ENCODE measurements at places on chromosomes 5 and 9. TPM values are rescaled to one million over a fixed set of nuclear protein-coding genes. Genes with fewer than 3 reads are reported as not detected.

The AK1 gene
- 123 TPM for total RNA-seq

DNA sequence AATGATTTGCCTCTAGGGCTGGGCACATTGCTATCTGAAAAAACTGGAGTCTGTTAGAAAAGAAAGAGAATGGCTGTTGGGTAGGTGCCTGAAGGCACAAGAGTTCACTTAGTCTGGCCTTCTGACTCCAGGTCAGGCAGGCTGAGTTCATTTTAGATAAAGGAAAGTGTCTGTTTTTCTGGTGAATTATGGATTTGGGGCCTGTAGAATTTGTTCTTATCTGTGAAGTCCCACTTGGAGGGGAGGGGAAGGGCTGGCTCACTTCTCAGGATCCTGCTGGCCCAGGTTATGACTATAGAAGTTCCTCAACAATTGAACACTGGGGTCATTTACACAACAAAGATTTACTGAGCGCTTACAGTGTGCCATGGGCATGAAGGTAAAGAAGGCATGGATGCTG is 11.5 kb upstream of the SEPTIN8 start:
- DNase-seq, result no peak

GRCh38 chr5:79844571-79844970 is 146.5 kb downstream of the MTX3 start:
- DNase-seq, result no peak

DNA sequence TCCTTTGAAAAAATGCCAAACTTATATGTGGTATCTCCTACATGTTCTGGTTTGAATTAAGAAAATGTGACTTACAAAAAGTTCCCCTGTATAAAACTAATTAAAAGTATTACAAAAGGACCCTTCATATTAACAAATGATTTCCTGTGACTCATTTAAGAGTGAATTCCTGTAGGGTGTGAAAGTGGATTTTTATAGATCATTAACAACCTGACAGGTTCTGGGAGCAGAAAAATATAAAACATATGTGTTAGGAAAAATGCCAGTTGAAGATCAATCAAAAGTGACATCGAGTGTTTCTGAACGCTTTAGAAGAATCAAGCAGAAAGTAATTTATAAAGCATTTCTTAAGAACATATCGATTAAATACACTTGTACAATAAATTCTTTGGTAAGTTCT is 35.5 kb downstream of the CAMK4 start:
- DNase-seq, result no peak

DNA sequence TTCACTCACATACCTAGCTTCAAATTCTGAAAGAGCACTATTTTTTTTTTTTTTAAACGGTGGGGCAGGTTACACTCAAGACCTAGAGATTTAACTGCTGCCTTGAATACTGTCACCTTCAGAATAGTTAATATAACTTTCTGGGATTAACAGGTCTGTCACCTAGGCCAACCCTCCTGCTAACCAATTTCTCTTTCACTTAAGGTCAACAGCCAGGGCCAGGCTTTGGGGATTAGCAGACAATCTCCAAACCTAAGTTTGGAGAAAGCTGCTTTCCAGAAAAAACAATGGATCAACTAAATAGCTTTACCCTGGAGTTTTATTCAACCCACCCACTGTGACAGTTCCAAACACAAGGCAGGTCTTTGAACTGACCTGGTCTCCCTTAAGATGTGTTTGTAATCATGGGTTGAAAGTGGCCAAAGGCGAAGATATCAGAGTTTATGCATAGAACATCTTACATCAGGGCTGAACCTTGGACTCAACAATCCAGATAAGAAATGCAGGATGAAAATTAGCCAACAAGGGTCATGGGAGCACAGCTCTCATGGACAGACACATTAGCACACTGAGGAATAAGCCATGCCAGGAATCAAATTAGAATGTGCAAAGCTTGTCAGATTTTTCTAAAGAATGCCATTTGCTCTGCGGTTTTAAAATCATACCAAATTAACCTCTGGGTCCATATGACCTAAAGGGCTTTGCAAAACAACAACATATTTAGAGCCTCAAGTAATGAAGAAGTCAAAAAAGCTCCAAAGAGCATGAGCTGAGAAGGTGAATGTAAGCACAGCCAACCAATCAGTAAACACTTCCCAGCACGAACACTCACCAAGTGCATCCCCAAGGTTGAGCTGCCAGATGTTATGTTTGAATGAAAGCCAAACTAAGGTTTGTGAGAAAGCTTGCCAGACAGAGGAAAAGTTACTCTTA is 538.5 kb upstream of the DMAC1 start:
- DNase-seq, result no peak

DNA sequence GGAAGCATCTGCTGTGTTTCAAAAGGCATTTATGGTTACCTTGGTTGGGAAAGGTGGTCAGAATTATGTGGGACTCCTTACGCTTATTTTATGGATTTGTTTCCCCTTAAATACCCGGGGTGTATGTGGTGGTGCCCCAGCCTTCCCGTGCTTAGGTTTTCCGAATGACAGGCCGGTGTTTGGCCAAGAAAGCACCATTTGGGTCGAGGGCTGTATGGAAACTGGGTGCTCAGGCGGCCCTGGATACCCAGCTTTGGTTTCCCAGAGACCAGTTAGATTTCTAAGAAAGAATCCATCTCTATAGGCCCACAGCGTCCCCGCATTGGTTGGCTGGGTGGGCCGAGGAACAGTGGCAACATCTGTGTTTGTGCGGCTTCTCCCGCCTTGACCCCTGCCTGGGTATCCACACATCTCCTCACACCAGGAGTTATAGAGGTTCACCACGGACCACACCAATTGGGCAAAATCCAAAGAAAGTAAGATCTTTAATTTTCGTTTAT is 868 bp downstream of the ARHGEF28 start:
- no peak for DNase-seq

DNA sequence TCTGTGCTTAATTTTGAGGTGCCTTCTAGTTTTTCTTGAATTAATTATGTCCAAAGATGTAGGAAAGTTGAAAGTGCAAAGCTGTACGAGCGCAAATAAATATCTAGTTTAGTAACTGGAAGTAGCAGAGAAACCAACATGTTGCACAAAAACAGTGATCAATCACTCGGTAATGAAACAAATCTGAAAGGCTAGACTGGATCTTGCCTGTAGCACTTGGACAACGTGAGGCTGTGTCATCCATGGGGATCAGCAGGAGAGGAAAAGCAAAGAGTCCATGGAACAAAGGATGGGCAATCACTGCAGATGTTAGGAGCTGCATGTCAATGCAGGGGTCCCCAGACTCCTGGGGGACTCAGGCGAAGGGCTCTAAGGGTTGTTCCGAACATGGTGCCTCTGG is 424.2 kb downstream of the IRX1 start:
- no peak for DNase-seq

GRCh38 chr9:126614088-126614454 is 343 bp downstream of the LMX1B start:
- no peak for DNase-seq

- no peak for DNase-seq
Measured at GRCh38 chr9:124021385-124021769, 9.8 kb downstream of the LHX2 start.

DNA sequence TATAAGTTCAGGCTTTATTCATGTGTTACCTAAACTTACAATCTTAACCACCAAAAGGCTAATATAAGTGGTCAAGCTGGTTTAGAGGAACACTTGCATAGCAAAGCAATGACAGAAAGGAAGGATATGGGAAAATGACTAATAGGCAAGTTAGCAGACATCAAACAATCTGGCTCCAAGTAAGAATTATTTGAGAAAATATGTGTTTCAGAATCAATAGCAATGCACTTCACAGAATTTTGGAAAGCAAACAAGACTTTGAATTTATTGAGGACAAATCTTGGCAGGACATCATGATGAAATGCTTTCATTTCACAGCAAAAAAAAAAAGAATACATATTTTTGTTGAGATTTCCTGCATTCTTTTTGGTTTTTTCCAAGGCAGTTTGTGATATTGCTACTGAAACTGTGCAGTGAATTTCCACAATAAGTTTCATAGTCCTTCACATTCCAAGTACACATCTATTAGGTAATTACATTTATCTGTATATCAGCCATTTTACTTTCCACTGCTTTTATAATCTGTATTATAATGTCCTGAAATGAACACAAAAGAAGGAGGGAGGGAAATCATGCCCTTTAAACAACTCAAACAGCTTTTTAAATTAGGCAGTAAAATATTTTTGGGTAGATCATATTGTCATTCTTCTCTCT is 417.9 kb downstream of the NR2F1-AS1 start:
- no peak for DNase-seq

DNA sequence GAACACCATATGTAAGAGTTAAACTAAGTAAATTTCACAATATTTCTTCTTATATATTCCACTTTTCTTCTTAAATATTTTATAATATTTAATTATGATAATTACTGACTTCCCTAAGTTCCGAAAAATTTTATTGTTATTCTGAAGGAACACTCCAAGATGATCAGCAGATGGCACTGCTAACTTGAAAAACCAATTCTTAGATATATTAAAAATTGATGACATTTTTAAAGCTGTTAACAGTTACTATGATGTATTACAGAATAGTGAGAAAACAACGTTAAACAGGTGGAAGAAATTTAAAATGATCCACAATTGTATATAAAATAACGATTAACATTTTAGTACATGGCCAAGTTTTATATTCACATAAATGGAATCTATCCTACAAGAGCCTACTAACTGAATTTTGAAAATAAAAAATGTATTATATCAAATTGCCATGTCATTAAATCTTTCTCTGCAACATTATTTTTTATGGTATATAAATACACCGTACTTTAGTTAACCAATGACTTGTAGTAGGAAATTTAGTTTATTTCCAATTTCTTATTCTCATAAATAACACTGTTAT is 30.1 kb upstream of the MUSK start:
- DNase-seq, result no peak

- DNase-seq, result no peak
Measured at GRCh38 chr5:95620030-95620869, at the start of gene GPR150. TSS of gene GPR150 (plus strand) at chr5:95620087. CDS start at chr5:95620276, 189 bp downstream.

DNA sequence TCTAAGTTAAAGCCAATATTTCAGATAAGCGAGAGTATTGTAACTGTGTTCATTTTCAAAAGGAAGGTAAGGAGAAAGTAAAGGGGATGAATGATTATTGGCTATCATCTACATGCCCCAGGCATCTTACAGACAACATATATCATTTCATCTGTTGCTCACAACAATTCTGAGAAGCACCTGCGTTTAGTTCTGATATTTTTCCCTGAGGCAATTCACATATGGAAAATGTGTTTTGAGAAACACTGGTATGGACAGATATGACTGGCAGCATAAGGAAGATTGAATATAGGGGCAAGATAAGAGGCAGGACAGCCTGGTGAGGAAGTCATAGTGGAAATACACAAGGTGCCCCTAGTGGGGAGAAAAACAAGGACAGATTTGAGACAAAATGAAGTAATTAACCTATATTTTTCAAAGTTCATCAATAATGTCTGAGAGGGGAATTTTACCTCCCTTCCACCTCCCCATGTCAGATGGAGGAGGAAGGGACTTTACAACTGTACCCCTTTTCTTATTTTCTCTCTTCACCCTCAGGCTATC is 87.7 kb upstream of the TRIM32 start:
- DNase-seq, result no peak

DNA sequence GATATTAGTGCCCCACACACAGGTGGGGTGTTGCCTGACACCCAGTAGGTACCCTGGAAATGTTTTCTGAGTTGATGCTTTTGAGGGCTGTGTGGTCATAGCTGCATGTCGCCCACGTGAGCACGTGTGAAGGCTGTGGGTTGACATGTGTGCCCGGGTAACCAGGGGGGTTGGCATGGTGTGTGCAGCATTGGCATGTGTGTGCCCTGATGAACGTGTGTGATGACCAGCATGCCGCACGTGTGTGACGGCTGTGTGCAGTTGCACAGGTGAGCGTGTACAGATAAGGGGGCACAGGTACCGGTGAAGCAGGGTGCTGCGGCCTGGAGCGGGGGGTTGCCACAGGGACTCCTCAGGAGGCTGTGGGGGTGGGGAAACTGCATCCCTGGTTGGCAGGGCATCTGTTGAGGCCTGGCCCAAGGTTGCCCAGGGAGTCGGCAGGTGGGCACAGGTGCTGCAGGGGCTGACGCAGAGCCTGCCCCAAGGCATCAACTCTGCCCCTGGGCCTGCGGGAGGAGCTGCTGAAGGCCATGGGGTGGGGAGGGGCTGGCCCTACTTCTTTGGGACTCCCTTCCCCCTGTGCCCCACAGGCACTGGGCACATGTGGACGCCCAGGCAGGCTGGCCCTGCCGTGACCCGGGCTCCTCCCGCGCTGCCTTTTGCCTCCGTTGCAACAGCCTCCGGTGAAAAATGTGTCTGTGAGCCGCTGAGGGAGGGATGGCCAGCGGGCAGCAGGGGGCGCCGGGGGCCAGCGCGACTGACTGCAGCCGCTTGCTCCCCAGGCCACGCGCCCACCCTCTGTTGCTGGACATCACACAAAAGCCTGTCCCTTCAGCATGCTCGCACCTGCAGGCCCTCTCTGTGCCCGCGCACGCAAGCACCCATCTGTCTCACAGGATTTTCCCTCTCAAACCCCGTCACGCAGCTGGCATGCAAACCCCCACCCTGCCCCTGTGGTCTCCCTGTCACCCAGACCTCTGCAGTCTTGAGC is 2.2 kb downstream of the UNC5A start:
- no peak for DNase-seq

- DNase-seq, result no peak
Measured at GRCh38 chr9:120394058-120394669, 185.8 kb downstream of the CDK5RAP2 start.

- DNase-seq, result no peak
Measured at GRCh38 chr9:19533373-19533772, 124.6 kb downstream of the ACER2 start.

DNA sequence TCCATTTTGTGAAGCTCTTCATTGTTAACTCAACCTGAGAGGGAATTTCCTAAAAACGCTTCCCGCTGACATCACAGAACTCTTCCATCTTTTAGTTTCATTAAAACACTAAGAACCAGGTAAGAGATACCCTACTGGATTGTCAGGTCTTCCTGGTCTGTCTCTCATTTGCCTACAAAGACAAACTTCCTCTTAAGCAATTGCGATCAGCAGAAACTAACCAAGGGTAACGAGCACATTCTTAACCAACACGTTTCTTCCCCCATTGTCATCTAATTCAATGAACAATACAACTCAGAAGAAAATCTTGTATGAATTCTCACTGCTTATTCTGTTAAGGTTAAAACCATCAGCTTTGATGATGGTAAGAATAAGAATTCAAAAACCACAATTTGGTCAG is 6.6 kb downstream of the FBXW11 start:
- DNase-seq, result no peak

DNA sequence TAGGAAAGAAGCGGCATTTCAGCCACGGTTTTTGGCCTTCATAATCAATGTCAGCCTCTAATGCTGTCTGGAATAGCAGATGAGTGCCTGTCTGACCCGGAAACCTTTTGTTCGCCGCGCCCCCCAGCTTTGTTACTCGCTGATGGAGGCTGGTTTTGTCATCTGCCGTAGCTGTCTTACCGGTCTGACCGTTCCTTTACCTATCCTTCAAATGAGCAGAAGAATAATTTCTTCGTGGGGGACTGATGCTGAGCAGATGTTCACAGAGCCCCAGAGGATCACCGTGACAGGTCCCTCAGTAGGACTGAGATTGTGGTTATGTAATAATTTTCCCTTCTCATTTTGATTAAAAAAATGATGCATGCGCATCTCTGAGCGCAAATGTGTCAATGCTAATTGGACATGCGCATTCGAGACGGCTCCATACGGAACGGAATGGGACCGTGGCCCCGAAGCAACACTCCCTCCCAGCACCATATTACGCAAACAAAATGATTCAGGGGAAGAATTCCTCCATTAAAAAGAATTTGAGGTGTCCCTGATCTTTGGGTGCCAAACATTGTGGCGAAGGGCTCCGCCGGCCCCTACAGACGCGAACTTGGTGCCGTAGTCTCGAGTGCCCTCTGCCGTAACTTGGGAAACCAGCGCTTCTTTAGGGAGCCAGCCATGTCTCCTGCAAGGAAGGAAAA is 27.6 kb downstream of the TLX3 start:
- no peak for DNase-seq
